ENCODE measurements at places on chromosomes 5 and 9.

DNA sequence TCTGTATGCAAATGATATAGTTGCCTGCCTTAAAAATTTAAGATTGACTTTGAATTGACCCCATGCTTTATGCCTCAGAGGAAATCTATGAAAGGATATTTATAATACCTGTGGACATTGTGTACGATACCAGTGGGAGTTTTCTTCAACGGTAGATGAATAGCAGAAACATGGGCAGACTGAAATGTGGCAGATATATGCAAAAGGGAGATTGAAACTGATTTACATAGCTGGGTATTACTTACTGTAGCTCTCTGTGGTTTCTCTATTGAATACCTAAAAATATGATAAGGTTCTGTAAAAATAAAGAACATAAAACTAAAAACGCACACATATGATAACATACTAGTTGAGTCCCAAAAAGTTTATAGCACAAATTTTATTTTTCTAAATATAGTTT, 345.2 kb upstream of the PCSK5 start:
- DNase-seq = no peak

GRCh38 chr5:54091307-54092130, 218.9 kb downstream of the ARL15 start:
- DNase-seq = no peak

DNA sequence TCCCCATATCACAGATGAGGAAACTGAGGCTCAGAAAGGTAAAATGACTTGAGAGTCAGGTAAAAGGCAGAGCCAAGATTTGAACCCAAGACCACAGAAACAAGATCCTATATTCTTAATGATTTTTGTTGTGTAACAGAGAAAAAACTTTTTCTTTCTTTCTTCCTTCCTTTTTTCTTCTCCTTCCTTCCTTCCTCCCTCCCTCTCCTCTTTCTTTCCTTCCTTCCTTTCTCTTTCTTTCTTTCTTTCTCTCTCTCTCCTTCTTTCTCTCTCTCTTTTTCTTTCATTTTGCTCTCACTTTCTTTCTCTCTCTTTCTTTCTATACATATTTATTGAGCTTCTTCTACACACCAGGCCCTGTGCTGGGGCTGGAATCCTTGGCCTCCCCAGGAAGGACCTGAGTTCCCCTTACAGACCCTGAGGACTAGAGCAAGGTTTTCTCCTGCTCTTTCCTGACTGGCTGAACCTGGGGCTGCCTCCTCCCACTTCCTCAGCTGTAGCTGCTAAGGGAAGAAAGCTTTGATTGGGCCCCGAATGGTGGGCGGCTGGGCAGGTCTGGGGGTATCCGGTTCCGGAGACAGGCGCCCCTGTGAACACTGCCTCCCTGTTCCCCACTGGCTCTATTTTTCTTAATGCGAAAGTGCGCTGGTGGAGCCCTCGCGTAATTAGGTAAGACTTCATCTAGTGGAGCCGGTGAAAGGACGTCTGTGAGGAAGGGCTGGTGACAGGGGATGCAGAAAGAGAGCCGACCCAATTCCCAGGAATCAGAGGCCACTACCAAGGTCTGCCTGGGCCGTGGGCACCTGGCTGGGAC, 27.4 kb upstream of the KIF12 start:
- DNase-seq = no peak

- DNase-seq = no peak
Measured at GRCh38 chr9:121786543-121786948, 135.1 kb downstream of the DAB2IP start.

GRCh38 chr5:37557734-37558293, 178.7 kb downstream of the WDR70 start:
- DNase-seq = no peak

DNA sequence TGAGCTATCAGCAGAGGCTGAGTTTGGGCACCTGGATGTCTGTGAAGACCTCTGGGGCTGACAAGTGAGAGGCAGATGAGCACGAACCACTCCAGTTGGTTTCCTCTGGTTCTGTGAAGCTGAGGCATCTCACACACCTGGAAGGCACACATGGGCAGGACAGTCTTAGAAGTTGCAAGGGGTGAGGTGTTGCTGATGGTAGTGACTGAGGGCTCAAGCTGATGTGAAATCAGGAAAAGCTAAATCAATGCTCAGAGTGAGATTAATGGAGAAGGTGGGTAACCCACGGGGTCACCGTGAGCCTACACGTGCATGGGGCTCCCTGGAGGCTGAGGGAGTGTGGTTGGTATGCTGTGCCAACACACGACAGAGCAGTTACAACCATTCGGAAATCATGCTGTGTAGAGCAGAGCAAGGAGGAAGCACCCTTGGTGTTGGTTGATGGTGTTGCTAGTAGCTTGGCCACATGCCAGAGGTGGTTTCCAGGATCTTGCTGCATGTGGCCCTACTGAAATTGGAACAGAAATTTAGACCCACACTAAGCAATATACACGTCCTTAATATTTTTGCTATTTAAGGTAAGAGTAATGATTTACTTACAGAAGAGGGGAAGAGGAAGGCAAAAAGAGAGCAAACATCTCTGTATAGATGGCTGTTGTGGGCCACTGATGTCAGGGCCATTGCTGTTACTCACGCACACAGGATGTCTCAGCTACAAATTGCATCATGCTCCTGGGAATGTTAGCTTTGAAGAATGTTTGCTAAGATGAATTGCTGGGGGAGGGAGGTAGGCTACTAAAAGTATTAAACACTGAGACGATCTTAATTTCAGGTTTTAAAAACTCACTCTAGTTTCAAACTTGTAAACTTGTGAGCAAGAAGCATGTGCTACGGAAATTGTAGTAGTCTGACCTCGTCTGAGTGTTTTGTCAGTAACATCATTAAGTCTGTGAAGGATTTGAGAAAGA, 170.5 kb downstream of the ARHGEF28 start:
- no peak for DNase-seq

- no peak for DNase-seq
Measured at GRCh38 chr5:105042623-105043022, 1480.0 kb upstream of the NUDT12 start.

- no peak for DNase-seq
Measured at GRCh38 chr9:8349901-8350300, 550.3 kb upstream of the DMAC1 start.

- no peak for DNase-seq
Measured at GRCh38 chr5:30385754-30386153, 807.7 kb upstream of the CDH6 start.

DNA sequence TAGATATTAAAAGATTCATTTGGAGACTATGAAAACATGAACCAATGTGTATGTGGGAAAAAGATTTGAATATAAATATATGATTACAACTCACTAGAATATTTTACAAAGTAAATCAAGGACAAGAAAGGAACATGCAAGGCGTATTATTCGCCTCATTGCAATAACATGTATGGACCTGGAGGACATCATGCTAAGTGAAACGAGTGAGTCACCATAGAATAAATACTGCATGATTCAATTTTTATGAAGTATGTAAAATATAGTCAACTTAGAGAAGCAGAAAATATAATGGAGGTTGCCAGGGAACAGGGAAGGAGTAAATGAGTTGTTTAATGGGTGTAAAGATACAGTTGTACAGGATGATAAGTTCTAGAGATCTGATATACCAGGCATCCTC, 4.9 kb downstream of the TXNDC8 start:
- no peak for DNase-seq

DNA sequence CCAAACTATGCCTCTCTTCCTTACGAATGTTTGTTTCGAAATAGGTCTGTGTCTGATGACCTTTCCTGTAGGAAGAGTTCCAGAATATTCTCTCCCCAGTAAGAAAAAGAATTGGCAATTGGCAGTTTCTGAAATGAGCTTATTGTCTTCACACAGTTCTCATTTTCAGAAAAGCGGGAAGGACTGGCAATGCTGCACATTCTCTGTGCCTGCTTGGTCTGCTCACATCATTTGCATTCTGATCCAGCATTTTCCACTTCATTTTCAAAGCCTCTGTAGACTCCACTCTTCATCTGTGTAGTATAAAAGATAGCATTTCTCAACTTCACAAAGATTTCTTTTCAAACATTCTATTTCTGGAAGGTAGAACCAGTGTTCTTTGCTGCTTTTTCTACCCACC, 120.6 kb upstream of the CCDC112 start:
- DNase-seq = no peak

GRCh38 chr5:15929611-15930263, 249.9 kb downstream of the MARCHF11 start:
- no peak for DNase-seq

- no peak for DNase-seq
Measured at GRCh38 chr5:175624316-175624715, 33.6 kb upstream of the HRH2 start.

DNA sequence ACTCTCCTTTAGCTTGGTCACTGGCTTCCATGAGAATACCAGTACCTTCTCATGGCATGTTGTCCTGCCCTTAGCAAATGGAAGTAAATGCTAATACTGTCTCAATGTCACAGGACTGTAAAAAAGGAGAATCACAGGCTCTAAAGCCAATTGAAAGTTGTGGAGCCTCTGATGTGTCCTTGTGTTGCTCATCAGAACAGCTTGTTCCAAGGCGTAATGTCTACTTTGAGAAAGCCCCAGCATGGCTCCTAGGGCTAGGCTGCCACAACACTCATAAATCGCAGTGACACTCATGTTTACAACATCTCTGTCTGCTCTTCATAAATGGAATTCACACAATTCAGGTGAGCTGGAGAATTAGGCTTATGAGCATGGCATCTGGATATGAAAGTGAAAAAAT, 94.9 kb downstream of the ACTL7B start:
- no peak for DNase-seq

DNA sequence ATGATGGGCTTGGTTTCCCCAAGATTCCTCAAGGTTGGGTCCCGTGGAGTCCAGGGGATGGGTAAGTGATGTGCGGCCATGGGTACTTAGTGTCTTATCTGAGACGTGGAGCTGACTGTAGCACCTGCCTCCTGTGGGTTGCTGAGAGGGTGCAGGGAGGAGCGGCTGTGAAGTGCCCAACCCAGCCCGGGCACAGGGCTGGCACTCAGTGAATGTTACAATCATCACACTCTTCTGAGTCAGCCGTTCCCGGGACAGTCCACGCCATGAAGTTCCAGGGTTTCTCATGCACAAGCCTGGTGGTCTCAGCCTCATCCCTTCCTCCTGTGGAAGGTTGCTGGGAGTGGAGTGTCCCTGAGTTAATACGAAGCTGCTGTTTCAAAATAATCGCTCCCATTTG, 29.1 kb downstream of the NTNG2 start:
- no peak for DNase-seq

DNA sequence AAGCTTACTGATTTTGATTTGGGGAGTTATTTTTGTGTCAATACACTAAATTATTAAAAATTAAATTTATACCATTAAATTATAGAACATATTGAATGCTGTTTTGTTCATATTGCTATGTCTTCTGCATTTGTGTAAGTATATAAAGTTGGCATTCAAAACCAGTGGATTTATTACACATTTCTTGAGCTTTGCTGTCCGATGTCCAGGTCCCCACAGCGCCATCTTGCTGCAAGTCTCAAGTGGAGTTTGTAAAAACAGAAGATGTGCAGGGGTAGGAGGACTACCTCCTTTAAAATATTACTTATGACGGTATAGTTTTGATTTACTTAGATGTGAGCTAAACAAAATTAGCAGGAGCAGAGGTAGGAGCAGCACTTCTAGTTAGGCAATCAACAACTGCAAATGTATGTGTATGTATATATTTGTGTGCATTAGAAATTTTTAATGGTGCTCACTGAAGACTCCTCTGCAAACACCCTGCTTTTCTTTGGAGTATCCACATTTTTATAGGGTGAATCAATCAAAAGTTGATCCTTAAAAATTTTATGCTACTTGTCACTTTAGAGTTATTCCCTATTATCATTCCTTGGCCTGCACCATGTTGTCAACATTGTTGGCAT, 37.4 kb downstream of the CPEB4 start:
- DNase-seq = peak; percentile 24

Data from stimulated activated naive CD4-positive, alpha-beta T cell treated with Interleukin-2 at 50 U/mL for 16 hours (primary cell).